ENCODE measurements at places on chromosomes 4 and X. TPM values are rescaled to one million over a fixed set of nuclear protein-coding genes. Genes with fewer than 3 reads are reported as not detected.

DNA sequence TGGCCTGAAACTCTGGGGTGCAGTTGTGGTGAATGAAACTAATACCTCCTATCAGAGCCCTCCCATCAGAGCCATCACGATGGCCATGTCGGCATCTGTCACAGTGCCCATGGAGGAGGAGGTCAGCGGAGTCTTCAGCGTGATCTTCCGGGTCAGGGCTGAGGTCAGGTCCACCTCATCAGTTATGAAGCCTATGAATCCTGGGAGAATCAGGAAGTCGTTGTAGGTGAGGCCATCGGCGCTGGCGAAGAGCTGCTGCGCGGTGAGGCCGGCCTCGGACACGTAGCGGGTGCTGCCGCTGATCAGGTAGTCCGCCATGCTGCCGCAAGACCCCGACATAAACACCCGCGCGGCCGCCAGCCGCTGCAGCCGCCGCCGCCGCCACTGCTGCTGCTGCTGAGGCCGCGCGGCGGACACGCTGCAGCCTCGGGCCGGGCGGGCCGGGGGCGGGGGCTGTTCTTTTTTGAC, 376.7 kb upstream of the MAOA start:
- DNase-seq = no peak

DNA sequence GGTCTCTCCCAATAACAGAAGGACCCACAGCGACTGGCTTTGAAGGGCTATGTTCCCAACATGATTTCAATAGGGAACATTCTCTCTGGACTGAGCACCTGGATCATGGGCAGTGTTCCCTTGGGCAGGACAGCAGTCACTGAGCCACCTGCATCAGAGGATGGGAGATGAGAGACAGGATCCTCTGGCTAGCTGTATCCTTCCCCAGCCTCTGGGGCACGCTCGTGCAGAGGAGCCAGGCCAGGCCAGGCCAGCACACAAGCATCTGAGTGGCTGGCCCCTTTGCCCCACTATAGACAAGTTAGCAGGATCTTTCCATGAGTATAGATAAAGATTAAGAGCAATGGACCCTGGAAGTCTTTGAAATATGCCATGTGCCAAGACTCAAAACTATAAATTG, 66.3 kb downstream of the NEUROG2 start:
- DNase-seq = no peak

GRCh38 chrX:38669428-38669827, 108.1 kb downstream of the TSPAN7 start:
- DNase-seq = no peak

DNA sequence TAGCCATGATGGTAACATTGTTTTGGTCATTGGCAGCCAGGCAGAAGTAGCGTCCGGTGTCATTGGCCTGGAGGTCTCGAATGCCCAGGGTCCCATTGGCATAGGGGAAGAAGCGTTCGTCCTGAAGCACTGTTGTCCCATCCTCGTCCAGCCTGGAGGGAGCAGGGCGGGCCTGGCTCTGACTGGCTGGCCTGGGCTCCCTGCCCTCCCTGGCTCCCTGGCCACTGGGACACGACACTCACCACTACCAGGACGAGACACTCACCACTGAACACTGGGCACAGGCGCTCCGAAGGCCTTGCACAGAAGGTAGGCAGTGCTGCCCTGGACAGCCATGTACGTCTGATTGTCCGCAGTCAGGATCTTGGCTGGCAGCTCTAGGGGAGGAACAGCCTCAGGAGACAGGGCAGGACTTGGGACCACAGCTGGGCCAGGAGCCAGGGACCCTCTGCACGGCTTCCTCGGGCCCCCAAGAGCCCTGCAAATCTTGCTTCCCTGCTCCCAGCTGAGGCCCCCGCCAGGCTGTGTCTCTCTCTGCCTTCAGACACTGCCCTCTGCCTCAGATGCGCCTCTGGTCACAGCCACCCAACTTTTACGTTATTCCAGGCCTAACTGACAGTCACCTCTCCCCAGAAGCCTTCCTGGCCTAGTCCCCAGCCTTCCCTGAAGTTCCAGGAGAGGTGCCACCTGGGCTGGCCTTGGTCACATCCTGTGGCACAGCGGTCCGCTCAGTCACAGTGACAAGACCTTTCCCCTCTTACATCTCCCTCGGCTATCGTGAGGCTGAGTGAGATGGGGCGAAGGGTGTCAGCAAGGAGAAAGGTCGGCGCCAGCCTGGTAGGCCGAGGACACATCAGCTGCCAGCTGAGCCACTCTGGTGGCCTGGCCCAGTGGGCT, 17.1 kb downstream of the L1CAM start:
- no peak for DNase-seq

DNA sequence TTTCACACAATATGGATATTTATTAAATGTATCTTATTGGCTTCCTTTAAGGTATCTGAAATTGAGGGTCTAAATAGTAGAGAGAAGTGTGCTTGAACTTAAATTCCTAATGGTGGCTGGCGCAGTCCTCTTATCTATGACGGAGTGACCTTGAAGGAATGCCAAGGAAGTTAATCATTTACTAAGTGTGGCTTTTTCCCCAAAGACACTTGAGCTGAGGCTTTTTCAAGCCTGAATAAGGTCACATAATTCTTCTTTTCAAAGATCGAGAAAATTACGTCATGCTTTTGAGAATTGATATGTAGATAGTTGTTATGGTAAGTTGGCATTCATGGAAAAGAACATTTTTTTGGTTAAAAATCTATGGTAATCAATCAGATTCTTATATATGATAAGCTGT, 11.7 kb upstream of the PRPS2 start:
- DNase-seq = no peak

DNA sequence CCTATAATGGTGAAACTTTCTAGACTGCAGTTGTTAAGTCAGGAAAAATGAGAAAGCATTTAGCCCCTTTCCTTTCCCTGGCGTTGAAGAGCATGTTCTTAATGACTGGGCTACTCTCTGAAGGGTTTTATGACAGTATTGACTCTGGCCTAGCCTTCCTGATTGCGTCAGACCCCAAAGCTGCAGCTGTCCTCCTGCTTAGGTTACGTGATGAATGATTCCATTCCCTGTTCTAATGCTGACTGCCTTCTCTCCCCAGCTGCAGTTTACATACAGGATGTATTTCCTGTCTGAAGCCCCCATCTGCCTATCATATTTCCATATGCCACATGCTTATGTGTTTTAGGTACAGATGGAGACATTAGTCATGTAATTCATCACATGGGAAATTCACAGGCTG, 105.8 kb upstream of the EGFL6 start:
- DNase-seq = no peak

DNA sequence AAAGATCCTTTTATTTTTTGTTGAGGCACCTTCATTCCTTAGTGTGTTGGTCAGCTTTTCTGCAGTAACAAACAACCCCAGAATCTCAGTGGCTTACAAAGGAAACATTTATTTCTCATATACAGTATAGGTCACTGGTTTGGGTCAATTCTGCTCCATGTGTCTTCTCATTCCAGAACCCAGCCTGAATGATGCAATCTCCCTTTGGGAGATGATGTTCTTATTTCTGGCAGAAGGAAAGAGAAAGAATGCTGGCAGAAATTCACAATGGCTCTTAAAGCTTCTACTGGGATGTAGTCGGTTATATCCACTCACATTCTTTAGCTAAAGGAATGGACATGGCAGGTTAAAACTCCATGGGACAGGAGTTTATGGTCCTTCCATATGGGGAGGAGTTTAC, 42.3 kb downstream of the IDS start:
- no peak for DNase-seq

GRCh38 chrX:121496966-121497365, 449.6 kb downstream of the GLUD2 start:
- no peak for DNase-seq

The PCDH11X gene
- total RNA-seq = 1.2 TPM

The DCAF12L1 gene
- total RNA-seq = 27.0 TPM

The MAGEB3 gene
- 10.4 TPM for total RNA-seq

The TCEAL4 gene
- 132 TPM for total RNA-seq

- DNase-seq = no peak
Observed at GRCh38 chrX:43224496-43224895, 431.6 kb upstream of the MAOA start.

DNA sequence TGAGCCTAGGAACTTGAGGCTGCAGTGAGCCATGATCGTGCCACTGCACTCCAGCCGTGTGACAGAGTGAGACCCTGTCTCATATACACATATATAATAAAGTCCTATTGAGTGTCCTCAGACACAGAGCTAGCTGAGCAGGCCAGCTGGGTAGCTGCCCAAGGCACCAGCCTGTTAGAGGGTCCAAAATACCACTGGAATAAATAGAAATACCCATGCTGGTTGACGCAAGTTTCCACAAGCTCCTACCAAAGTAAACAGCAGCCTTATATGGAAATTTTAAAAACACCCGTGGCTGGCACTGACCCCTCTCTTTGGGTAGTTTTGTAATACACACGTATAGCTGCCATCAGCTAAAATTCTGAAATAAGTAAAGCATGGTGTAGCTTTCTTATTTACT, 348.6 kb downstream of the BCOR start:
- DNase-seq = no peak

- DNase-seq = peak; percentile 33
Observed at GRCh38 chr4:113435893-113436292, 325.6 kb downstream of the CAMK2D start.

The GAGE2A gene
- 28.8 TPM for total RNA-seq

DNA sequence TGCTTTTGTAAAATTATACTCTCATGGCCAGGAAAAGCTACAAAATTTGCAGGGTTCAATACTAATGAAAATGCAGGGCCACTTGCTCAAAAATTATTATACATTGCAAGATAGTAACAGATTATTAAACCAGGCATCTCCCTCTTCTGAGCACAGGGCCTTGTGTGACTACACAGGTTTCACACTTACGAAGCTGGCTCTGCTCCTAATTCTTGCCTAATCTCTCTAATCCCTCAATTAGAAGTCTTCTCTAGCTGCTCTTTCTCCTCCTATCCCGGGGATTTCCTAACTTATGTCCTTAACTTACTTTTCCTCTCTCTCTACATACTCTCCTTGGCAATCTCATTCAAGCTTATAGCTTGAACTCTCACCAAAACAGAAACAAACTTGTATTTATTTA, 168.3 kb downstream of the AREG start:
- no peak for DNase-seq

GRCh38 chr4:33060674-33061542, 2340.7 kb downstream of the PCDH7 start:
- DNase-seq = peak; percentile 64

DNA sequence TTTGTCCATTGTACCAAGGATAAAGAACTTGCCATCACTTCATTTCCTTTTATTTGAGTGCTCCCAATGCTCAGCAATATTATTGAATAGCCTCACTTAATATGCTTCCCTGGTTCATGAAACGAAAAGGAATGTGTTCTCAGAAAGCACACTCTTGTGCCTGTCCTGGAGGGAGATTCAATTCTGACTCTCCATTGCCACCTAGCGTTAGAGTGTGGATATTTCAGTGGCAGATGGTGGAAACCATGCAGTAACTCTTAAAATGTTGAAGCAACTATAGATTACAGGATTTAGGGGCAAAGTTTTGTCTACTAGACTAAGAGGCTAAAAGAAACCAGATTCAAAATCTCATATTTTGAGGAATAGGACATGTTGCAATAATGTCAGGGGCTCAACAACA, 36.0 kb downstream of the GAB3 start:
- DNase-seq = peak; percentile 47

DNA sequence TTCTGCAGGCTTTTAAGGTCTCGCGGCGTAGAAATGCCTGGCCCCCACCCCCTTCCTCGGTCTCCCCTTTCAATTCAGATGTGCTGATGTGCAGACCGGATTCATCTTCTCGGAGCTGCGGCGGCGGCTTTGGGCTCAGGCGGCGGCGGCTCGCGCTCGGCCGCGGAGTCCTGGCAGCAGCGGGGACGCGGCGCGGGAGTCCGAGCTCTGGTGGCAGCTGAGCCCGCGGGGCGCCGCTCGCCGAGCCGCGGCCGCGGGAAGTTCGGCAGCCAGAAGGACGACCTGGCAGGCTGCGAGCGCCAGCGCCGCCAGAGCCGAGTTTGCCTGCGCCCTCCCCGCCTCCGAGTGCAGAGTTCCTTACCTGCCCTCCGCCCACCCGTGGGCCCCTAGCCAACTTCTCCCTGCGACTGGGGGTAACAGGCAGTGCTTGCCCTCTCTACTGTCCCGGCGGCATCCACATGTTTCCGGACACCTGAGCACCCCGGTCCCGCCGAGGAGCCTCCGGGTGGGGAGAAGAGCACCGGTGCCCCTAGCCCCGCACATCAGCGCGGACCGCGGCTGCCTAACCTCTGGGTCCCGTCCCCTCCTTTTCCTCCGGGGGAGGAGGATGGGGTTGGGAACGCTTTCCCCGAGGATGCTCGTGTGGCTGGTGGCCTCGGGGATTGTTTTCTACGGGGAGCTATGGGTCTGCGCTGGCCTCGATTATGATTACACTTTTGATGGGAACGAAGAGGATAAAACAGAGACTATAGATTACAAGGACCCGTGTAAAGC, 448 bp downstream of the TLL1 start:
- DNase-seq = peak; percentile 47

The ZFP92 gene
- 3.4 TPM for total RNA-seq

DNA sequence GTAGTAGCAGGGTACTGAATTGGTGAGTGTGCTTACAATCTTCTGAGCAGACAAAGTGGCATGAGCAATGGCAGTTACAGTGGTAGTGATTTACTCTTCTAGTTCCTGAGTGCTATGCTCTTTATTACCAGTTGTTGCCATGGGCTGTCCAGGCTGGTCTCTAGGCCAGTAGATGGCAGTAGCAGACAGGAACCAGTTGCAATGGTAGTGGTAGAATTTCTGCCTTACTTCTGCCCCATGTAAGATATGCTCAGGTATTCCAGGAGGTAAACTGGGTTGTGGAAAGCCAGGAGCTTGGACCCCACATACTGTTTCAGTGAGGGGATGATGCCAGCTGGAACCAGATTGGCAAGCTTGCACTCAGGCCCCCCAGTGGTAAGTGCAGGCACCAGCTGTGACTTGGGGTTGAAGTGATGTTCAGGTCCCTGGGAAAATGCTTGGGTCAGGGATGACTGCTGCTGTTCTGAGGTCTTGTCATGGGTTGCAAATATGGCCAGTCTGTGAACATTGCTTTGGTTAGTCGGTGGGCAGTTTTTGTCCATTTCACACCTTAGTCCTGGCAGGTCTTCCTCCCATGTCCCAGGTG, 63.0 kb upstream of the ZXDB start:
- no peak for DNase-seq

The TMEM255A gene
- 0.43 TPM for total RNA-seq

The BLOC1S4 gene
- 27.3 TPM for total RNA-seq

The MAGEA4 gene
- total RNA-seq = 43.4 TPM

The HERC5 gene
- total RNA-seq = 111 TPM

- no peak for DNase-seq
Observed at GRCh38 chrX:110806145-110806544, 10.5 kb upstream of the CHRDL1 start.

- no peak for DNase-seq
Observed at GRCh38 chrX:39633293-39633692, 464.5 kb downstream of the BCOR start.

The FAM53A gene
- 60.8 TPM for total RNA-seq
